ENCODE measurements at places on chromosomes 16 and 17. TPM values are rescaled to one million over a fixed set of nuclear protein-coding genes. Genes with fewer than 3 reads are reported as not detected.

GRCh38 chr16:83574388-83574787 lies 233.4 kb upstream of the HSBP1 start:
- H3K4me1 ChIP-seq, result no peaks in the 10 kb centered on the region
- no peak overlapping the region for H3K27ac ChIP-seq
- DNase-seq, result no peak

DNA sequence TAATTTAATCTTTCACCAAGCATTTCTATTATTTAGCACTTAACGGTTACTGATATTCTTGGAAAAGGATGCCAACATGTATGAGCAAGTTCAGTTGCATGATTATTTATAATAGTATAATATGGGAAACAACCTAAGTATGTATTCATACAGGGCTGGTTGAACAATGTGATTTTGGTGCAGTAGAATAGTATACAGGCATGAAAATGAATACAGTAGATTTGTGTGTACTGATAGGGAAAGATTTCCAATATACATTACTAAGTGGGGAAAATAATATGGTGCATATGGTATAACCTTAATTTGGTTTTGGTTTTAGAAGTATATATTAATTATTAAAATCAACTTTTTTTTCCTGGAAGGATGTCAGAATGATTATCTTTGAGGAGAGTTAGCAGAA lies 109.1 kb downstream of the SPECC1 start:
- no peak overlapping the region for H3K27ac ChIP-seq
- H3K36me3 ChIP-seq, result no peaks in the 10 kb centered on the region
- H3K27me3 ChIP-seq, result no peaks in the 10 kb centered on the region
- no peak for DNase-seq

GRCh38 chr17:32827227-32827626 lies 49.7 kb downstream of the MYO1D start:
- peaks cover 2% of the 10 kb centered on the region for H3K4me1 ChIP-seq
- H3K36me3 ChIP-seq, result no peaks in the 10 kb centered on the region
- no peaks in the 10 kb centered on the region for H3K27me3 ChIP-seq
- no peak overlapping the region for H3K27ac ChIP-seq
- H3K4me3 ChIP-seq, result no peak overlapping the region
- no peak for DNase-seq

DNA sequence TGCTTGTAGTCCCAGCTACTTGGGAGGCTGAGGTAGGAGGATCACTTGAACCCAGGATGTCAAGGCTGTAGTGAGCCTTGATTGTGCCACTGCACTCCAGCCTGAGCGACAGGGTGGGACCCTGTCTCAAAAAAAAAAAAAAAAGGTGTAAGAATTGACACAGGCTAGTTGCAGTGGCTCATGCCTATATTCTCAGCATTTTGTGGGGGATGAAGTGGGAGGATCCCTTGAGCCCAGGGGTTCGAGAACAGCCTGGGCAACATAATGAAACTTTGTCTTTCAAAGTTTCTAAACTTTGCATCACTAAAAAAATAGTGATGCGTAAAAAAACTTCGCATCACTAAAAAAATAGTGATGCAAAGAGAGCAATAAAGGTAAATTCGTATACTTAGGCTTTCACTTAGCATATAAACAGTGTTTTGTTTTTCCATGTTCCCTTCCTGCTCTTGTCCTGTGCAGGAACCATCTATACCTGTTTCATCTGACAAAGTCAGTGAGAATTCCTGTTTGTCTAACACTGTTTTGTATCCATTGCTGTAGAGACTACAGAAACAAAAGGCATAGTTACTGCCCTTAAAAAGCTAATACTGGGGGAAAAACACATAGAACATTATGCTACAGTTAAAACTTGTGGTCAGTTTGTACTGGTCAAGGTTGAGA lies 32.1 kb downstream of the CTCF start:
- peak overlapping the region; percentile 11 for H3K27ac ChIP-seq
- H3K36me3 ChIP-seq, result no peaks in the 10 kb centered on the region

DNA sequence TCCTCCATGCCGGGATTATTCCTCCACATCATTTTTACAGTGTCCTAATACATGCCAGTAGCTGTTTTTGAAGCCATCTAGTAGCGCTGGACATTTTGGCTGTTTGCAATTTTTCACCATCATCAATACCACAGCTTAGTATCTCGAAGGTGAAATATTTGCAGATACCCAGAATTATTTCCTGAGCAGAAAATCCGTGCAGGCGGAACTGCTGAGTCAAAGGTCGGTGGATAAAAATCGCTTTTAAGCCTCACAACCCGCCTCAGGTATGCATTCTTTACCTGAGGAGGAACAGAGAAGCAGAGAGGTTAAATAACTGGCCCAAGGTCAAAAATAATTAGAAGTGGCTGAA lies 584 bp upstream of the TNRC6A start:
- peak overlapping the region; percentile 90 for H3K4me3 ChIP-seq
- DNase-seq, result no peak
- H3K27ac ChIP-seq, result peak overlapping the region; percentile 94
- H3K4me1 ChIP-seq, result peaks cover 37% of the 10 kb centered on the region
- peaks cover 17% of the 10 kb centered on the region for H3K36me3 ChIP-seq
- no peaks in the 10 kb centered on the region for H3K27me3 ChIP-seq

DNA sequence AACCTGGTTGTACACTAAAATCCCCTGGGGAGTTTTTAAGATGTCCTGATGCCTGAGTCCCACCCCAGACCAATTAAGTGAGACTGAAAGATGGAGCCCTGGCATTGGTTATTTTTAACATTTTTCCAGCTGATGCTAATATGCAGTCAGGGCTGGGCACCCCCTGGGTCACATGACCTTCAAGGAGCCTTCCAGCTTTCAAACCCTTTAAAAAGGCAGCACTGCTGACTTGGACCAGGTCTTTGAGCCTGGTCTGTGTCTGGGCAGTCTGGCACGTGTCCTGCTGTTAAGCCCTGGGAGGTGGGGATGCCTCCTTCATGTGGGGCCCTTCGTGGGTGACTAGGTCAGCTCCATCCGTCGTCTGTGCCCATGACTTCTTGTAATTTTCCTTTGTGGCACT lies 202.6 kb downstream of the CCDC182 start:
- no peaks in the 10 kb centered on the region for H3K27me3 ChIP-seq
- DNase-seq, result no peak
- H3K4me1 ChIP-seq, result peaks cover 15% of the 10 kb centered on the region

DNA sequence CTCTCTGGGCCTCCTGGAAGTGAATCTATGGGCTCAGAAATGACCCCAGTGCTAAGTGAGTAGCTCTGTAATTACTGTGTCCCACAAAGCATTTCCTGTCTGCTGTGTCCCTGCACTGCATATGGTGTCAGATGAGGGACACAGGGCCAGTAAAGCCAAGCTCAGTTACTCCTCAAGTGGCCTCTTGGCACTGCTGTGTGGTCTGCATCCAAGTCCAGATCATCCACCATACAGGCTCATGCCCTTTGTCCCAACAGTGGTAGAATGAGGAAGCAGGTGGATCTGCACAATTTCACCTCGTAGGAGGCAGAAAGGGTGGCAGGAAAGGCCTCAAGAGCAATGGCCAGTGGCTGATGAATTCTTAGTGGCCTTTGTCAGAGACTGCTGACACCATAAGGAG lies 146.8 kb downstream of the SOX9 start:
- no peaks in the 10 kb centered on the region for H3K4me1 ChIP-seq
- no peak for DNase-seq
- H3K4me3 ChIP-seq, result no peak overlapping the region

- H3K4me1 ChIP-seq, result no peaks in the 10 kb centered on the region
- no peaks in the 10 kb centered on the region for H3K27me3 ChIP-seq
- no peak overlapping the region for H3K4me3 ChIP-seq
- no peak for DNase-seq
- no peak overlapping the region for H3K27ac ChIP-seq
These were observed 109.7 kb upstream of the NUDT7 start for GRCh38 chr16:77612596-77612995.

GRCh38 chr16:11492808-11493530 lies 93.8 kb downstream of the LITAF start:
- no peaks in the 10 kb centered on the region for H3K27me3 ChIP-seq
- DNase-seq, result no peak
- no peak overlapping the region for H3K27ac ChIP-seq
- H3K4me1 ChIP-seq, result peaks cover 37% of the 10 kb centered on the region
- H3K4me3 ChIP-seq, result no peak overlapping the region

DNA sequence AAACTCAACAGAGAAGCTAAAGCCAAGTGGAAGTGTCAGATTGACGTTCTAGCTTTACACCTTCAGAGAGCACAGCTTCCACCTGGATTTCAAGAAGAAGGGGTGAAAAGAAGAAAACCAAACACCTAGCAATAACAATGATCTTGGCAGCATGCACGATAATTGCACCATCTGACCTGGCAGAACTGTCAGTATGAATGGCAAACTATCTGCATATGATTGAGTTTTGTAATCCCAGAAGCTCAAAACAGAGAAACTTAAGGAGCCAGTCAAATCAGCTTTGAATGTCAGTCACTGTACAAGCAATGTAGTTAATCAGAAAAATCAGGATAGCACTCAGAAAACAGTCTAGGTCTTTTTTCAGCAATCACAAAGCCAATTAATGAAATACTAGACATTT lies 427.1 kb downstream of the ZFHX3 start:
- no peaks in the 10 kb centered on the region for H3K4me1 ChIP-seq
- no peaks in the 10 kb centered on the region for H3K36me3 ChIP-seq
- no peak for DNase-seq

GRCh38 chr16:89371968-89372634 lies 118.3 kb downstream of the ANKRD11 start:
- no peak overlapping the region for H3K27ac ChIP-seq
- H3K27me3 ChIP-seq, result no peaks in the 10 kb centered on the region
- peaks cover 79% of the 10 kb centered on the region for H3K4me1 ChIP-seq
- H3K4me3 ChIP-seq, result no peak overlapping the region
- DNase-seq, result no peak

DNA sequence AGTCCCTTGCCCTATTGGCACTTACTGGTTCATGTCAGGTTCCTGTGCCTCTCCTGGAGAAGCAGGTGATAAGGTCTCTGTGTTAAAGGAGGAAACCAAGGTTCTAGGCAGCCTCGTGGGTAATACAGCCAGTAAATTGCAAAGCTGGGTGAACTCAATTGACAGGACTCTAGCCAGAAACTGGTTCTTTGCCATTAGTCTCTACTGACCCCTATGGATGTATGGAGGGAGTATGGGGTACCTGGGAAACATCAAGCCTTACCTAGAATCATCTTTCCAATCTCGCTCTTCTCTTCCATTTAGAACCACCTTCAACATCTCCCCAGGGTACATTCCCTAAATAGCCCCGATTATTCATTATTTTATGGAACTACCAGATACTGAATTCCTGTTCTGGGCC lies 169.3 kb downstream of the CDH13 start:
- H3K4me1 ChIP-seq, result no peaks in the 10 kb centered on the region
- no peak overlapping the region for H3K4me3 ChIP-seq
- no peaks in the 10 kb centered on the region for H3K27me3 ChIP-seq
- no peak for DNase-seq
- H3K36me3 ChIP-seq, result no peaks in the 10 kb centered on the region
- no peak overlapping the region for H3K27ac ChIP-seq

GRCh38 chr17:68812876-68813584 lies 142.2 kb downstream of the ABCA8 start:
- H3K4me1 ChIP-seq, result no peaks in the 10 kb centered on the region
- H3K4me3 ChIP-seq, result no peak overlapping the region
- no peaks in the 10 kb centered on the region for H3K27me3 ChIP-seq

- H3K4me1 ChIP-seq, result peaks cover 34% of the 10 kb centered on the region
- H3K27me3 ChIP-seq, result no peaks in the 10 kb centered on the region
- peaks cover 72% of the 10 kb centered on the region for H3K36me3 ChIP-seq
- no peak overlapping the region for H3K27ac ChIP-seq
- DNase-seq, result peak; percentile 75
- H3K4me3 ChIP-seq, result no peak overlapping the region
These were observed 14.8 kb downstream of the TRAF4 start for GRCh38 chr17:28758411-28759121.

GRCh38 chr17:4488989-4489595 lies 9.6 kb upstream of the SPNS2 start:
- no peak overlapping the region for H3K4me3 ChIP-seq
- no peaks in the 10 kb centered on the region for H3K27me3 ChIP-seq
- H3K27ac ChIP-seq, result no peak overlapping the region
- H3K36me3 ChIP-seq, result no peaks in the 10 kb centered on the region
- DNase-seq, result no peak
- H3K4me1 ChIP-seq, result peaks cover 30% of the 10 kb centered on the region

- H3K27ac ChIP-seq, result no peak overlapping the region
- DNase-seq, result no peak
- H3K4me3 ChIP-seq, result no peak overlapping the region
These were observed 12.3 kb upstream of the TFAP4 start for GRCh38 chr16:4285167-4285566.

- H3K27me3 ChIP-seq, result no peaks in the 10 kb centered on the region
- H3K36me3 ChIP-seq, result peaks cover 4% of the 10 kb centered on the region
- peaks cover 80% of the 10 kb centered on the region for H3K4me1 ChIP-seq
- peak overlapping the region; percentile 52 for H3K27ac ChIP-seq
- no peak overlapping the region for H3K4me3 ChIP-seq
- no peak for DNase-seq
These were observed 30.4 kb downstream of the BPTF start for GRCh38 chr17:67855504-67856324.

DNA sequence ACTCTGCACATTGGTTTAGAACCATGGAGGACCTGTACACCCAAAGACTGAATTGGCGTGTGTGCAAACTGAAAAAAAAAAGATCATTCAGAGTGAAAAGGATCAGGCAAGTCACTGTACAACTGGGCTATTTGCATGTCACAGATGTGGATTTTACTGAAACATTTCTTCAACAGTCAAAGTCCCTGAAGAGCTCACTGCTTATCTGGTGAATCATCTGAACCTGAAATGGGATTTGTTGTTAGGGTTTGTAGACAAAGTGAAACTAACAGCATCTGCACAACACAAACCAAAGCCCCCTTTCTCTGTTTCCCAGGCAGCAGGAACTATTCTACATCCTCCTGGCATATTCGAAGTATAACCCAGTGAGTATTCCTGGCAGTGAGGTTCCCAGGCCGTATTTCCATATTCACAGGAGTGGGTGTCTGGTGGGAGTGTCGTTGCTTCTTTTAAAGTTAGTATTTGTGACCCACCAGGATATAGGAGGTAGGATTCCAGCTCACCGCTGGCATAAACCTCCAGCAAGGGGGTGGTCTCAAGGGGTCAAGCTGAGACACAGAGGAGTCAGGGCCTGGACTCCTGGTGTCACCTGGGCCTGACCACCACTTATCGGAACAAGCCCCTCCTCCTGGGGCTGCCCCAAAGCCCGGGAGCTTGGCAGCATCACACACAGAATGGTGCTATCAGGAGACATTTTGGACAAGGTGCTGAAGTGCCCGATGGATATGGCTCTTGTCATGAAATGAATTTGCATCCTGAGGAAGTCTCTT lies 80.9 kb downstream of the GOSR1 start:
- no peak for DNase-seq
- no peak overlapping the region for H3K4me3 ChIP-seq
- no peaks in the 10 kb centered on the region for H3K27me3 ChIP-seq

GRCh38 chr16:24918641-24919040 lies 72.9 kb downstream of the SLC5A11 start:
- no peak overlapping the region for H3K4me3 ChIP-seq
- no peaks in the 10 kb centered on the region for H3K4me1 ChIP-seq
- no peak overlapping the region for H3K27ac ChIP-seq
- H3K36me3 ChIP-seq, result peaks cover 76% of the 10 kb centered on the region

GRCh38 chr17:78159575-78160158 lies 8.7 kb upstream of the SYNGR2 start:
- no peak overlapping the region for H3K27ac ChIP-seq
- no peaks in the 10 kb centered on the region for H3K27me3 ChIP-seq
- H3K4me3 ChIP-seq, result no peak overlapping the region
- H3K4me1 ChIP-seq, result no peaks in the 10 kb centered on the region
- no peak for DNase-seq

Gene ACSM2A
- polyA plus RNA-seq, result not detected

Gene CSH2
- polyA plus RNA-seq, result not detected

Gene KRT12
- not detected for polyA plus RNA-seq

Gene CD300LD
- polyA plus RNA-seq, result not detected

Gene CHD9NB
- not detected for polyA plus RNA-seq

Gene CDH1
- polyA plus RNA-seq, result 6.9 TPM

Gene IL17C
- polyA plus RNA-seq, result 0.47 TPM

Gene FGF11
- polyA plus RNA-seq, result 3.5 TPM
